Activated CD4-positive, alpha-beta T cell treated with anti-CD3 and anti-CD28 coated beads, Interleukin-2, amount 10 ng/mL, durations not matched to agents 24 days and 14 days (primary cell): ENCODE measurements at places on chromosomes 7 and 10. TPM values are rescaled to one million over a fixed set of nuclear protein-coding genes. Genes with fewer than 3 reads are reported as not detected.

Gene CARD11
- total RNA-seq = 93.4 and 96.2 TPM in 2 replicates

Gene NKX6-2
- total RNA-seq = not detected in 2 replicates

GRCh38 chr7:100266576-100267354 lies 40.7 kb upstream of the SPDYE3 start:
- no peak for DNase-seq

DNA sequence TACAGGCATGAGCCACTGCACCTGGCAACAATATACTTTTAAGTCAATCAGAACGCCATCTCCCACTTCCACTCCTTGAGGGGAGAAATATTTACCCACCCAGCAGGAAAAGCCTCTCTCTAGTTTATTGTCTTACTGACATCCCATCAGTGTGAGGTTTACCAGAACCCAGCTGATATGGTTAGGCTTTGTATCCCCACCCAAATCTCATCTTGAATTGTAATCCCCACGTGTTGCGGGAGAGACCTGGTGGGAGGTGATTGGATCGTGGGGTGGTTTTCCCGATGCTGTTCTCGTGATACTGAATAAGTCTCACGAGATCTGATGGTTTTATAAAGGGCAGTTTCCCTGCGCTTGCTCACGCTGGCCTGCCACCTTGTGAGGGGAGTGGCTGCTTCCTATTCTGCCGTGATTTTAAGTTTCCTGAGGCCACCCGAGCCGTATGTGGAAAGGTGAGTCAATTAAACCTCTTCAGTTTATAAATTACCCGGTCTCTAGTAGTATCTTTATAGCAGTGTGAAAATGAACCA lies 37.5 kb upstream of the TPK1 start:
- DNase-seq = no peak

DNA sequence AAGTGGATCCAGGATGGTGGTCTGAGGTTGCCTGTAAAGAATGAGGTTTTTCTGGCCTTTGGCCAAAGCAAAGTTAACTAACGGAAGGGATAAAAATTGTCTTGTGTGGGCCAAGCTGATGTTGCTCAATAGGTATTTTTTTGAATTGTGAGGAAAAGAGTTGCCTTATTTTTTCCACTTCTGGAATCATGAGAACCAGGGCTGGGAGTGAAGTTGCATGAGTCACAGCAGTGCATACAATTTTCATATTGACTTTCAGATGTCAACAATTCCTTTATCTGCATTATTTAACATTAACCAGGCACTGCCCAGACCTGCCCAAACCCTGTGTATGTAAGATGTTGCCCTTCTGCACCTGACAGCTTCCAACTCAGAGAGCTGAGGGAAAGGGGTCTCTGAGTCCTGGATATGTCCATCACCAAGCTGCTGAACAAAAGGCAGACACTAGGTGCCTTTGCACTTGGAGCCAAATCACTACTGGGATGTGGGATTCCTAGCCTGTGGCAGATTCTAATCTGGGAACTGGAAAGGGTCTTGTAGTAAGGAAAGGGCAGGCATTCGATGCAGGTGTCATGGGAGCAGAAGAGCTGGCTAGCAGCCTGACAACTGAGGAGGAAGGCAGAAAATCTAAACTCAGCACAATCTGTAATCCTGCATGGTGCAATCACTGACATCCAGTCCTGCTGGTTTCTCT lies 52.3 kb upstream of the SLC35B4 start:
- no peak for DNase-seq

DNA sequence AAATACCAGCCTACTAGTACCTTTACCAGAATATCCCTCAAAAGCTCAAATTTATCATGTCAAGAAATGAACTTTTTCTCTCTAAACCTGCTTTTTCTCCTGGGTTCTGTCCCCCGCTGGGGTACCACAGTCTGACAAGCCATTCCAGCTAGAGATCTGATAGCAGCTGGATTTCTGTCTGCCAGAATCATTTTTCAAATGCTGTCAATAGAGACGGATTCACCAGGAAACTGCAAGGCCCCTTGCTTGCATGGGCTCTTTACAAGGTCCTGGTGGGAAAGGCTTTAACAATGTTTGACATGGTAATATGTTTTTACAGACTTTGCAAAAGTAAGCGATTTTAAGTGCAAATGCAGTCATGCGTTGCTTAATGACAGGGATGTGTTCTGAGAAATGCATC lies 4.9 kb upstream of the ANXA11 start:
- no peak for DNase-seq

DNA sequence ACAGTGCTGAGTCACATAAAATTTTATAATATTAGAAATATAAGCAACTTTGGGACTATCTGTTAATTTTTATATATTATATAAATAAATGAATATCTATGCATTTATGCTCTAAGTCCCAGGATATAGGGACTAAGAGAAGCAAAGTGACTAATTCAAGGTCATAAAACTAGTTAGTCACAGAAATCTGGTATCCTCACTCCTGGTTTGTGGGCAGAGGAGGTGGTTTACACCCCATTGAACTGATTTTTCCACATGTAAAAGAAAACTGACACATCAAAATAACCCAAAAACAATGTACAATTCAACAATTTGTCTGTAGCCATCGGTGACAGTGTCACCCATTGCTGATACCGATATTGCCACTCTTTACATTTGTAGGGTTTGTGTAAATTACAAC lies 3.0 kb downstream of the PCLO start:
- no peak for DNase-seq

- no peak for DNase-seq
These were observed 7.7 kb upstream of the HTR5A start for GRCh38 chr7:155062411-155062810.

DNA sequence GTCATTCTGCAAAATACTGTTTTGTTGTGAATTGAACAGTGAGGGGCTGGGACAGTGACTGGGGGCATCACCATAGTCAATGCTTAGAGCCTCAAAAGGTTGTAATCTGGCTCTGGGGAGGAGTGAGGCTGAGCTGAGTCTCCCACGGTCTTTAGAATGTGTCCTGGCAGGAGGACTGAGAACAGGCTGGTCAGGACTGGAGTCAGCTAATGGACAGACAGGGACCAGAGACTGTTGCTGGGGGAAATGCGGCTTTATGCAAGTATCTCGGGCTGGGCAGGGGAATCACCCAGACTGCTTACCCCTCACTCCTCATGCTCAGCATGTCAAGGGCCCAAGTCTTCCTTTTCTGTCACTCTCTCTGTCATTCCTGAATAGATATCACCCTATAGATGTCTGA lies 346.5 kb downstream of the TYW1 start:
- no peak for DNase-seq

DNA sequence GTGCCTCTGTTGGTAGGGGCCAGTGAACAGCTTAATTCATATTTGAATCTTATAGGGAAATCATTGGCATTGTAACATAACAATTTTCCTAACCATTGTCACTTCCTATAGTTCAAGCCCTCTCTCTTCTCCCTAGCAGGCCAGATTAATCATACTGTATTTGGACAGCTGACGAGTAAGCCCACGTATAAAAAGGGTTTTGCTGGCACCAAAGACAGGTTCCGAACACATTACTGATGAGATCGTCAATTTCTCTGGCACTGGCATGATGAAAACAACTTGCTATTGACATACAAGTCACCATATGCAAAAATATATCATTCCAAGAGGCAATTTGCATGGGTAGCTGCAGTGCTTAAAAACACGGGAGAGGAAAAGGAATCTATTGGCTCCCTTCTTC lies 891.1 kb upstream of the AUTS2 start:
- DNase-seq = no peak

DNA sequence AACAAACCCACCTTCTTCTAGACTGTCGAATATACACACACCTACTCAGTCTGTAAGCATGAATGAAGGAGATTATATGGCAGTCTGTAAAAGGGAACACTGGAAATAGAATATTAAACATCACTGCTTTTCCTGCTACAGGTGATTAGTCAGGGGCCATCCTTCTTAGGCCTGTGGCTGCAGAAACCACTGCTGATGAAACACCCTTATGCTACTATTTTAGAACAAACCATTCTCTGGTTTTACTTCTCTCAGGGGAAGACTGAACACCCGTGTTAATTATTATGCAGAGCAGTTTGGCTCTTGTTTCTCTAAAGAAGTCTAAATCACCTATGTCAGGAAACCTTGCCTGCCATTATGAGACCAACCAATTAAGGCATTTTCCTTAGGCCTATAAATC lies 351.1 kb upstream of the KLF6 start:
- DNase-seq = no peak

- no peak for DNase-seq
These were observed 35.0 kb downstream of the CNNM1 start for GRCh38 chr10:99364125-99364524.

DNA sequence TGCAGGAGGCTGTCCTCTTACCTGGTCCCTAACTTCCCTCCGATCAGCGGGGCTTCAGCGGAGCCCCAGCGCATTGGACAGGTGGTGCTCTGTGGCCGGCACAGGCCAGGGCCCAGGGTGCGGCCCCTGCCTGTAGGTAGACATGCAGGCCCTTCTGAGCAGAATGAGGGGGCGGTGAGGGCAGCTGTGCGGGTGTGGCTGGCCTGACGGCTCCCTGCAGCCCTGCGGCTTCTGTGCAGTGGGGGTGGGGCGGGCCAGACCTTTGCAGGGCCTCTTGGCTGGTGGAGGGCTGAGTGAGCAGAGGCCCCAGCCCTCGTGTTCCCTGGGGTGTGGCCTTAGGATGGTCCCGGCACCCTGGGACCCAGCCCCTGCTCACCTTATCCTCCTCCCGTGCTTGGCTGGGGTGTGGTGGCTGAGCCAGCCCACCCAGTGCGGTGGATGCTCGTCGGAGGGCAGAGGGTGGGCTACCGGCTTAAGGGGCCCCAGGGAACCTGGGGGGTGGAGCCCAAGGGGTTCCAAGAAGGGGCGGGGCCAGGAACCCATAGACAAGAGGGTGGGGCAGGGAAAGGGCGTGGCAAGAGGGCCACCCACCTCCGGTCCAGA lies 175.2 kb upstream of the TNRC18 start:
- DNase-seq = no peak

DNA sequence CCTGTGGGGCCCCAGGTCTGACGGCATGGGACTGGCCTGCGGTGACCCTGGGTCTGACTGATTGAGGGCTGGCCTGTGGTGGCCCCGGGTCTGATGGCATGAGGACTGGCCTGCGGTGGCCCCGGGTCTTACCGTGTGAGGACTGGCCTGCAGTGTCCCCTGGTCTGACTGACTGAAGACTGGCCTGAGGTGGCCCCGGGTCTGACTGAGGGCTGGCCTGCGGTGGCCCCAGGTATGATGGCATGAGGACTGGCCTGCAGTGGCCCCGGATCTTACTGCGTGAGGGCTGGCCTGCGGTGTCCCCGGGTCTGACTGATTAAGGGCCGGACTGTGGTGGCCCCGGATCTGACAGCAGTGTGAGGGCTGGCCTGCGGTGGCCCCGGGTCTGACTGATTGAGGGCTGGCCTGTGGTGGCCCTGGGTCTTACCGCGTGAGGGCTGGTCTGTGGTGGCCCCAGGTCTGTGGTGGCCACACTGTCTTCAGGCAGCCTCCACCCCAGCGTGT lies 10.9 kb downstream of the JAKMIP3 start:
- no peak for DNase-seq

DNA sequence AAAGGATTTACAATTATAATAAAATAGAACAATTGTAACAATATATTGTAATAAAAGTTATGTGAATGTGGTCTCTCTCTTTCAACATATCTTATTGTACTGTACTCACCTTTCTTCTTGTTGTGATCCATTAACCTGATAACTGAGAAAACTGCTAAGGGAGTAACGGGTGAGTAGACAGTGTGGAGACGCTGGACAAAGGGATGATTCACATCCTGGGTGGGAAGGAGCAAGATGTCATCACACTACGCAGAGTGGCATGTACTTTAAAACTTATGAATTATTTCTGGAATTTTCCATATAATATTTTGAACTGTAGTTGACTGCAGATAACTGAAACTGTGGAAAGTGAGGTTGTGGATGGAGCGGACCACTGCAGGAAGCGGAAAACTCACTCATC lies 91.2 kb upstream of the PLPP4 start:
- DNase-seq = no peak
